ENCODE measurements at places on chromosomes 5 and 9. TPM values are rescaled to one million over a fixed set of nuclear protein-coding genes. Genes with fewer than 3 reads are reported as not detected.

Gene ABLIM3
- total RNA-seq: 0.46 TPM

- peak overlapping the region; percentile 64 for H3K4me3 ChIP-seq
- H3K27me3 ChIP-seq: peaks cover 100% of the 10 kb centered on the region
- H3K36me3 ChIP-seq: 0 out of 2 replicates have a peak, but pooled peaks cover 4% of the 10 kb centered on the region
- DNase-seq: peak; percentile 69
These were observed 950 bp downstream of the NEUROG1 start for GRCh38 chr5:135534609-135535419.

DNA sequence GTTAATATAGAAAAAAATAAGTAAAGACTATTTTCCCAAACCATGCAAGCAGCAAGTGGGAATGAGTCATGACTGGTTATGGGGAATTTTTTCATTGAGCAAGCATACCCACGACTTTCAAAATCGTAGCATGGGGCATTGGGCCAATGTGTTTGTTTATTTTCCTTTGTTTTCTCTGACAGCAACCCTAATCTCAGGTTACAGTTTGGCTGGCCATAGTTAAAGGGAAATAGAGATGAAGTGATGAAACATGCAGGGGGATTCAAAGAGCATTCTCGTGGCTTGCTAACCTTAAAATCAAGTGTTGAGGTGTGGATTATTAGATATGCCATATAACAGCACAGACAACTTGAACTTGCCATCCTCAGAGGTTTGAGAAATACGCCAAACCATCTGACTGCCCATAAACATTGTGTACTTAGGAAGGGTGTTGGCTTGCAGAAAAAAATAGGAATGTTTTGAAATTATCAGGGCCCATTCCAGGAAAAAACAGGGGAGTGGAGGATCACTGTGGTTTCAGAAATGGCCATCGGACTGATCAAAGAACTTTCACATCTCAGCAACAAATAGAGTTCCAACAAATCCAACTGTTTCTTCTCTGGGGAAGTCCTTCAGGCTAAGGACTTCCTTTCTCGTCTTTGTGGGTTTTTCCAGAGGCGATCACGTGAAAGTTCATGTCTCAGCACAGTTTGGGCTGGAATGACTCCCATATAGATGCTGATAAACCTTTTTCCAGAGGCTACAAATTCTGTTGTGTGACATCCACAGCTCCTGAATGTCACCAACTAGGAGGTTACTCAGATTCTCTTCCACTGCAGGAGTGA is 259.1 kb downstream of the SYK start:
- peaks cover 12% of the 10 kb centered on the region for H3K36me3 ChIP-seq
- no peak overlapping the region for H3K27ac ChIP-seq
- no peak overlapping the region for H3K4me3 ChIP-seq
- H3K4me1 ChIP-seq: peaks cover 26% of the 10 kb centered on the region
- no peaks in the 10 kb centered on the region for H3K27me3 ChIP-seq
- no peak for DNase-seq

DNA sequence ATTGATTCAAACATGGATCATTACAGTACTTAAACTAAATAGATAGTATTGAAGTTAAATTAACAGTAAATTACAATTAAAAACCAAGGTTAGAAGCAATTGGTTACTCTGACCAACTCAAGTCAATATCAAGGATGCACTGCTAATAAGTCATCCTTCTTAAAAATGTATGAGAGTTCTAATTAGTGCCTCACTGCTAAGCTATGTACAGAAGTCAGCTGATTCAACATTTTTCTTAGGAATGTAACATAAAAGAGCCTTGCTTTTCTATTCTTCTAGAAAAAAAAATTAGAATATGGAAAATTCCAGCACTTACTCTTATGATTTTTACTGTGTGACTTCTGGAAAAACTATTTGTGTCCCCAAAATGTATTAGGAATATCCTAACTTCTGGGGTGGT is 75.7 kb upstream of the FBN2 start:
- DNase-seq: no peak
- H3K27ac ChIP-seq: no peak overlapping the region
- no peaks in the 10 kb centered on the region for H3K36me3 ChIP-seq
- no peak overlapping the region for H3K4me3 ChIP-seq

GRCh38 chr5:94595281-94595840 is 23.0 kb downstream of the KIAA0825 start:
- no peaks in the 10 kb centered on the region for H3K36me3 ChIP-seq
- H3K27ac ChIP-seq: no peak overlapping the region
- no peak for DNase-seq

Gene GPR150
- 0.13 TPM for total RNA-seq

Gene OBP2A
- not detected for total RNA-seq

- H3K27me3 ChIP-seq: no peaks in the 10 kb centered on the region
- DNase-seq: no peak
- no peaks in the 10 kb centered on the region for H3K36me3 ChIP-seq
- H3K4me3 ChIP-seq: no peak overlapping the region
- H3K27ac ChIP-seq: no peak overlapping the region
These were observed 14.2 kb downstream of the ANXA1 start for GRCh38 chr9:73165911-73166310.

DNA sequence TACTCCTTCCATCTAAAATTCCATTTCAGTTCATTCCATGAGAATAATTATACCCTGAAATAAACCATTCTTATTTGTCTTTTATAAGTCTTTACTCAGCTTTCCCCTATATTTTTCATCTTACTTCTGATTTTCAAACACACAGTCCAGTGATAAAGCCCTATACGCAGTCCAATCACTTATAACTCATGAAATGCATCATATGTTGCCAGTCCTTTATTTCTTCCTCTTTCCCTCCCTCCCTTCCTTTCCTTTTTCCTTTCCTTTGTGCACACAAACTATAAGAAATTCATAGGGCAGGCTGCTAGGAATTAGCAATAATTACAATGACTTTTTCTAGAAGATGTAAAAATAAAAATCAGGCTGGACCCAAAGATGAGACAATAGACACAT is 58.8 kb upstream of the RPS23 start:
- no peaks in the 10 kb centered on the region for H3K36me3 ChIP-seq
- H3K4me1 ChIP-seq: no peaks in the 10 kb centered on the region
- no peak overlapping the region for H3K27ac ChIP-seq
- no peak overlapping the region for H3K4me3 ChIP-seq
- no peaks in the 10 kb centered on the region for H3K27me3 ChIP-seq

DNA sequence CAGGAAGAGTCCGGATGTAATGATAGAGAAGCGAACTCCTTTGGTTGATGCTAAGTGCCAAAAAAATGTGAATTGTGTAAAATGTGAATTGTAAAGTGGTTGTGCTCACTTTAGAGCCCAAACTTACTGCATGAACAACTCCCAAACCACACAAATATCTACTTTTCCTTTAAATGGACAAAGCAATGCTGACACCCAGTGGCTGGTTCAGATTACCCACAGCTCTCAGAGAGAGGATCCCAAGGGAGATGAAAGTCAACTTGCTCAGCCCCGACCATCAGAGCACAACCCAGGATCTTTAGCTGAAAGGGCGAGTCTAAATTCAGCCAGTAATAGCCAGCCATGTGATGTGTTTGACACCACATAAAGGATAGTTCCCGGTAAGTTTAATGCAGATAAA is 133.7 kb downstream of the NMUR2 start:
- no peak overlapping the region for H3K27ac ChIP-seq
- peaks cover 2% of the 10 kb centered on the region for H3K36me3 ChIP-seq
- H3K27me3 ChIP-seq: peaks cover 49% of the 10 kb centered on the region
- DNase-seq: peak; percentile 22

DNA sequence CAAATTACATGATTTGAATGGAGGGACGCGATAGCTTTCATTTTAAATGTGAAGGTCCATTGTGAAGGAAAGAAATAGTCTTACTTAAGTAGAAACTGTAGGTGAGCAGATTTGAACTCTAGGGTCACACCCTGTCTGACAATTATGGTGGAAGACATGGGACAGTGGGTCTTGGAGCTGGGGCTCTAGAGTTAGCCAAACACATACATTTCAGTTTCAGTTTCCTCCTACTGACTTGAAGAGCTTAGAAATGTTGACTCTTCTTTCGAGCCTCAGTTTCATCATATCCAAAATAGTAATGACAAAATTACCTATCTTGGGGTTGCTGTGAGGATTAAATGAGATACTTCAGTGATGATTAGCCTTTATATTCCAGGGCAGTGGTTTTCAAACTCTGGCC is 314.2 kb downstream of the NTRK2 start:
- DNase-seq: no peak
- no peak overlapping the region for H3K4me3 ChIP-seq
- H3K27me3 ChIP-seq: no peaks in the 10 kb centered on the region
- H3K27ac ChIP-seq: no peak overlapping the region

DNA sequence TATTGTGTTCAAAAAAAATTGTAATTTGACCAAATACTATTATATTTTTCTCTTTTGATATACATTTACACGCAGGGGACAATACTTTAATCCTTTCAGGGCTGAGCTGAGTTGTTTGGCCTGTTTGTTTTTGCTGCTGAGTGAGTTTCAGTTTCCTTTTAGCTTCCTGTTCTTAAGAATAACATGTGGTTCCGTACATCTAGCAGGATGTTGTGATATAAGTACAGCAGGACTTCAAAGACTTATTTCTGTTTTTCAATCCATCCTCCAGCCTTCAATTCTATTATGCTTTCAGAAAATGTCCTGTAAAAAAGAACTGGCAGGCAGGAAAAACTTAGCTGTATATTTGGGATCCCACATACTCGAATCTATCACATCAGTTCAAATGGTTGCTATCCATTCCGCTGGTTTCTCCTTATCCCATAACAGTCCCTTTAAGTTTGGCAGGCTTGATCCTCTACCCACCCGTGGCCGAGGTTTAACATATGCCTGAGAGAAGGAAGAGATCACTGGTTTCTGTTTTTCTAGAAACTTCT is 1037.3 kb upstream of the ACO1 start:
- no peak overlapping the region for H3K4me3 ChIP-seq
- H3K27me3 ChIP-seq: peaks cover 39% of the 10 kb centered on the region
- no peak for DNase-seq
- no peaks in the 10 kb centered on the region for H3K36me3 ChIP-seq

- no peaks in the 10 kb centered on the region for H3K27me3 ChIP-seq
- H3K4me1 ChIP-seq: no peaks in the 10 kb centered on the region
- DNase-seq: no peak
- H3K27ac ChIP-seq: no peak overlapping the region
- H3K4me3 ChIP-seq: no peak overlapping the region
- peaks cover 4% of the 10 kb centered on the region for H3K36me3 ChIP-seq
These were observed 303.4 kb downstream of the ADGRV1 start for GRCh38 chr5:90861843-90862586.

Gene CORO2A
- 32.5 TPM for total RNA-seq

DNA sequence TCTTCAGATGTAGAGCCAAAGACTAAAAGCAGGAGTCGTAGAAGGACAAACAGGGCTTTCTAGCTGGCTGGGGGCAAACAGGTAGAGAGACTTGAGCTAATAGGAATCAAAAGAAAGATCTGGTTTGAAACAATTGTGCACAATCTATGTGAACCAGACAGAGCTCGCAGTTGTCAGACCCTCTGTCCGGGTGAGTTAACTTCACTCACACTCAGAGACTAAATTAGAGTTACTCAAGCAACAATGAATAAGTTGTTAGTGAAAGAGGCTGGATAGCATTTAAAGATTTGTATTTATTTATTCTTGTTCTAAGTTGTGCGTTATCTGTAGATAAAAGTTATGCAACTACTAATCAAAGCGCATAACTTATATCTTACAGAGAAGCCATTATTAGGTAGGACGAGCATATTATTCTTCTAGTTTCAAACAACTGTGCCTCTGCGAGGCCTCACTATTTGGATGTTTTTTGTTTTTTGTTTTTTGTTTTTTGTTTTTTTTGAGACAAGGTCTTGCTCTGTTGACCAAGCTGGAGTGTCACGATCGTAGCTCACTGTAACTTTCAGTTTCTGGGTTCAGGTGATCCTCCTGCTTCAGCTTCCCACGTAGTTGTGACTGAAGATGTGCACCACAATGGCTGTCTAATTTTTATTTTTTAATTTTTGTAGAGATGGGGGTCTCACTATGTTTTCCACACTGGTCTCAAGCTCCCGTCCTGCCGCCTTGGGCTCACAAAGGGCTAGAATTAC is 13.2 kb upstream of the LNPEP start:
- no peak overlapping the region for H3K27ac ChIP-seq
- H3K4me3 ChIP-seq: no peak overlapping the region
- no peaks in the 10 kb centered on the region for H3K27me3 ChIP-seq
- peaks cover 7% of the 10 kb centered on the region for H3K4me1 ChIP-seq
- no peak for DNase-seq

DNA sequence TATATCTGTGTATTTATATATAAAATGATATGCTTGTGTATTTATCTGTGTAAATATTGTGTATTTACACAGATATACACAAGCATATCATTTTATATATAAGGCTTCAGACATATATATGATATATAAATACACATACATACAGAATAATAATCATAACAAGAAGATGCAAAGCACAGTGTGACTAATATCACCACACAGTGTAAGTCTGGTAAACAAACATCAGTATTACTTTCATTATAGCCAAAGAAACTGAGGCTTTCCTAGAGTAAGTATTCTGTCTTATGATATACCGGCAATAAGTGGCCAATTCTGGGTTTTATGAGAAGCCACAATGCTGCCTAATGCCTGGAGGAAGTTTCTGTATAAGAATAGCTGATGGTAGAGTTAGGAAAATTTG is 29.9 kb upstream of the RAPGEF6 start:
- no peak overlapping the region for H3K4me3 ChIP-seq
- no peaks in the 10 kb centered on the region for H3K27me3 ChIP-seq
- H3K36me3 ChIP-seq: peaks cover 44% of the 10 kb centered on the region
- no peaks in the 10 kb centered on the region for H3K4me1 ChIP-seq
- H3K27ac ChIP-seq: no peak overlapping the region
- DNase-seq: no peak

Gene MOB3B
- total RNA-seq: 20.9 TPM

Gene SPINK4
- not detected for total RNA-seq

- H3K4me3 ChIP-seq: no peak overlapping the region
- no peaks in the 10 kb centered on the region for H3K4me1 ChIP-seq
- no peak overlapping the region for H3K27ac ChIP-seq
- H3K27me3 ChIP-seq: no peaks in the 10 kb centered on the region
- DNase-seq: no peak
These were observed 45.1 kb downstream of the SLCO6A1 start for GRCh38 chr5:102453716-102454115.

- peaks cover 63% of the 10 kb centered on the region for H3K36me3 ChIP-seq
- H3K27ac ChIP-seq: peak overlapping the region; percentile 65
- no peak for DNase-seq
- H3K4me3 ChIP-seq: no peak overlapping the region
These were observed 68.4 kb downstream of the GAPVD1 start for GRCh38 chr9:125329978-125330377.

GRCh38 chr9:88521308-88521707 is 13.7 kb upstream of the NXNL2 start:
- no peak for DNase-seq
- H3K27ac ChIP-seq: no peak overlapping the region
- H3K4me1 ChIP-seq: peaks cover 27% of the 10 kb centered on the region
- no peak overlapping the region for H3K4me3 ChIP-seq
- H3K36me3 ChIP-seq: no peaks in the 10 kb centered on the region

Gene GCNT4
- total RNA-seq: 0.71 TPM
